ENCODE measurements at places on chromosomes 16 and 17.

- DNase-seq, result no peak
Measured at GRCh38 chr17:73690676-73691075, 46.4 kb upstream of the SDK2 start.

DNA sequence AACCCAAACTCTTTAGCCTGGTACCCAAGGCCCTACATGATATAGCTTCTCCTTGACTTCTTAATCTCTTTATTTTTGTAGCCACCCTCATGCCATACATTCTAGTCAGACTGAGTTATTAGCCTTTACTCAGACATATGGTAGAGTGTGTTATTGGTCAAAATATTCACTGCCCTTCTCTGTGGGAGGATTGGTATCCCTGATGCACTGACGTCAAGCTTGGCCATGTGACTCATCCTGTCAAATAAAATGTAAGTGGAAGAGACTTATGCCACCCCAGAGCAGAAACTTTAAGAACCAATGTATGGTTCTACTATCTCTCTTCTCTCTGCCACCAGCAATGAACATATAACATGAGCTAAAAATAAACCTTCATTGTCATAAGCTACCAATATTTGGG lies 12.2 kb upstream of the BEAN1 start:
- no peak for DNase-seq

GRCh38 chr16:78519896-78520295 lies 420.4 kb downstream of the WWOX start:
- DNase-seq, result no peak

DNA sequence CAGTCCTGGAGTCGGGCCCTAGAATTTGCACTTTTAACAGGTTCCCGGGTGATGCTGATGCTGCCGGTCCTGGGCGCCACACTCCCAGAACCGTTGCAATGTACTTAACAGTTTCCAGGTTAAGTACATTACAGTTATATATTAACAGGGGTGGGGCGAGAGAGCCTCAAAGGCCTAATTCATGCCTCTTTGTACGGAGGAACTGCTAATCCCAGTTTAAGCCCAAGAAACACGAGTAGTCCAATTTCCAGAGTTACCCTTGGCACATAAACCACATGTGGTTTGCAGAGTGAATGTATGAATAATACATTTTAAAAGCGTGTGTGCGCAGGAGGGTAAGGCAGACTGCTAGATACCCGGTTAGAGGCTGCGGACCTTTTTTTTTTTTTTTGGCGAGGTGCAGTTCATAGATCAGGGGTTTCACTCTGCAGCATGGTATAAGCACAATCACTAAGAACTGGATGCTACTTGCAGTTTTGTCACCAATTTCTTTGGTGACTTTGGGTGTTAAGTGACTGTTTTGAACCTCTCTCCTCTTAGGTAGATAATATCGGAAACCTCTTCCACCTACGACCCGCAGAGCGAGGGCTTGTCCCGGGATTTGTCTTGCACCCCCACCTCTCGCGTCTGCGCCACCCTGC lies 713 bp downstream of the COX11 start:
- DNase-seq, result peak; percentile 24

- DNase-seq, result no peak
Measured at GRCh38 chr16:81242977-81243618, 4.6 kb downstream of the BCO1 start.

DNA sequence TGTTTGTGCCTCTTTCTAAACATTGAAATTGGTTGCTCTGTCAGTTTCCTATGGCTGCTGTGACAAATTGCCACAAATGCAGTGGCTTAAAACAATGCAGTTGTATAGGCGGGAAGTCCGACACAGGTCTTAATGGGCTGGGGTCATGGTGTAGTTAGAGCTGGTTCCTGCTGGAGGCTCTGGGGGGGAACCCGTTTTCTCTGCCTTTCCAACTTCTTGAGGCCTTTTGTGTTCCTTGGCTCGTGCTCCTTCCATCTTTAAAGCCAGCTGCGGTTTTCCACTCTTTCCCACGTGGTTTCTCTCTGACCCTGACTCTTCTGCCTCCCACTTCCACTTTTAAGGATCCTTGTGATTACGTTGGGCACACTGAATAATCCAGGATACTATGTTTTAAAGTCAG lies 12.5 kb downstream of the EPN2 start:
- peak; percentile 59 for DNase-seq

- no peak for DNase-seq
Measured at GRCh38 chr16:73321853-73322252, 273.9 kb upstream of the ZFHX3 start.

DNA sequence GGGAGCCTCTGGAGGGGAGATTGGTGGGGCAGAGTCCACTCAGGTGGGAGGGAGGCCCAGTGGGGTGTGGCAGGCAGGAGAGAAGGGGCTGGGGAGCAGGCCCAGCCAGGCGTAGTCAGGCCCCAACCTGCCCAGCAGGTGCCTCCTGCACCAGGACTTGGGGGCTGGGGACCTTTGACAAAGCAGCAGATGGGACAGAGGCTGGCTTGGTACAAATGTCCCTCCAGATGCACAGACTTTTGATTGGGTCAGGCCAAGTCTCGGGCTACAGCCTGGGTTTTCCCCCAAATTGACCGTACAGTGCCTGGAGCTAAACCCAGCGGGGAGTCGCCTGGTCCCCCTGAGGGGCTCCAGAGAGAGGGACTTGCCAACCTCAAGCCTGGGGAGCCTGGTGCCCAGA lies 411 bp downstream of the GGT6 start:
- no peak for DNase-seq

GRCh38 chr17:9057310-9057709 lies 36.0 kb downstream of the NTN1 start:
- DNase-seq, result no peak

DNA sequence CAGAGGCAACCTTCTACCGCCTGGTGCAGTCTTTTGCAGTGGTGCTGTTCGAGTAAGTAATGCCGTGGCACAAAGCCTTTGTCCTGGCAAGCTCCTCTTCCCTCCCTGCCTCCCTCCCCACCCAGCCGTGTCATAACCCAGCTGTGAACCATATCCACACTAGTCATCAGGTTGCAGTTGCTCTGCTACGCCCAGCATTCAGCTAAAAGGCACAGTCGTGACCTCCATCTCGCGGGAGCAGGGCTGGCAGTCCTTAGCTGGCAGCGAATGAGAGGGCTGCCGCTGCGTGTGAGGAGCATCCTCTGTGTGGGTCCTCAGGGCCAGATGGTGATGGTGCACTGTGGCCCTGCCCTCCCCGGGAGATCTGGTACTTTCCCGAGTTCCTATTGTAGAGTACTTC lies 39.3 kb downstream of the CIBAR2 start:
- no peak for DNase-seq

DNA sequence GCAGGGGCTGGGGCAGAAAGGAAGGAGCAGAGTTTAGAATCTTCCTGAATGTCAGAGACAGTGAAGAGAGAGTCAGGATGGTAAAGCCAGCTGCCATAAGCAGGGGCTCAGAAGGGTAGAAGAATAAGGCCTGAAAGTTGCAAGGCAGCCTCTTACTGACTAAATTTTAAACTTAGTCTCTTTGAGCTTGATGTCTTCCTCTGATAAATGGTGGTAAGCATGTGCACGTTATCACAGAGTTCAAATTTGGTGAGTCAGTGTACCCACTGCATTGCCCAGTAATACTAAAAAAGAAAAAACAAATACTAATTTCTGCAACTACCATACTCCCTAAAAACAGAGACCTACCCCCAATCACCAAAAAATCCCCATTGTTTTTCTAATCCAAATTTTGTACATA lies 45.2 kb downstream of the SIAH1 start:
- DNase-seq, result no peak
